ENCODE measurements at places on chromosomes 4 and X.

- no peaks in the 10 kb centered on the region for H3K27me3 ChIP-seq
- no peak overlapping the region for H3K4me3 ChIP-seq
- no peaks in the 10 kb centered on the region for H3K36me3 ChIP-seq
- no peak for DNase-seq
- no peak overlapping the region for H3K27ac ChIP-seq
These were observed 21.7 kb upstream of the GEMIN8 start for GRCh38 chrX:14051416-14051815.

- H3K4me3 ChIP-seq: no peak overlapping the region
- DNase-seq: no peak
- H3K27me3 ChIP-seq: no peaks in the 10 kb centered on the region
- H3K4me1 ChIP-seq: no peaks in the 10 kb centered on the region
- H3K27ac ChIP-seq: no peak overlapping the region
These were observed 1139.7 kb downstream of the PCDH18 start for GRCh38 chr4:136392576-136392975.

DNA sequence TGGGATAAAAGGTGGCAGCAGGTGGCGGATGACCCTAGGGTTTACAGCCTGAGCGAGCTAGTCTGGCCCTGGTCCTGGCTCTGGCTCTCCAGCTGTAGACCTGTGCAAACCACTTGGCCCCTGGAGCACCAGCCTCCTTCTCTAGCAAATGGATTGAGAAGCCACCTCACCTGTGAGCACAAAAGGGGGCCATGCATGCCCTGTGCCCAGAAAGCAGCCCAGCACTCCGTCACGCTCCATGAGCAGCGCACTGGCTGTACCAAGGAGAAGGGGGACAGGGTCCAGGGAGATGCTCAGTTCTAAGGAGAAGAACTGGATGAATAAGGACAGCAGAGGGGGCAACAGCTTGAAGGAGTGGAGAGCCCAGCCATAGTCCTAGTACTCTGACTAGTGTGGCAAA lies 46.9 kb upstream of the C4orf50 start:
- no peak overlapping the region for H3K27ac ChIP-seq
- peaks cover 6% of the 10 kb centered on the region for H3K27me3 ChIP-seq
- no peak for DNase-seq

DNA sequence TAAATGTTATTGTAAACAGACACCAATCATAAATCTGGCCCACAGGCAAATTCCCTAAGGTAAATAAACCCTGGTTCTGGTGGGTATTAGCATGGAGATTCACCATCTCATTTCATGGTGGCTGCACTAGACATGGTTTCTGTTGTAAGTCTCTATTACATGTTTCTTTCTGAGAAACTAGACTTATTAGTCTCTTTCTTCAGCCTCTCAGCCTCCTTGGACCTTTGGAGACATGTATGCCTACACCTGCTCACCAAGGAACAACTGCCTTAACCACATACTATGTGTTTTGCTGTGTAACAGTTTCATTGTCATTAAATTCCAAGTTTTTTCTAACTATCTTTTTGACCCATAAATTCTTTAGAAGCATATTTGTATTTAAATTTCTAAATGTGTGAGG lies 13.1 kb downstream of the DDIT4L start:
- no peaks in the 10 kb centered on the region for H3K27me3 ChIP-seq
- no peaks in the 10 kb centered on the region for H3K36me3 ChIP-seq
- H3K4me3 ChIP-seq: no peak overlapping the region
- DNase-seq: no peak

- no peaks in the 10 kb centered on the region for H3K36me3 ChIP-seq
- no peak for DNase-seq
- H3K27me3 ChIP-seq: no peaks in the 10 kb centered on the region
- H3K27ac ChIP-seq: no peak overlapping the region
These were observed 41.5 kb downstream of the DTHD1 start for GRCh38 chr4:36322921-36323354.

- H3K36me3 ChIP-seq: no peaks in the 10 kb centered on the region
- H3K4me3 ChIP-seq: no peak overlapping the region
- DNase-seq: no peak
- H3K27me3 ChIP-seq: peaks cover 3% of the 10 kb centered on the region
- peaks cover 13% of the 10 kb centered on the region for H3K4me1 ChIP-seq
These were observed 2362.2 kb upstream of the AGA start for GRCh38 chr4:179804440-179804839.

DNA sequence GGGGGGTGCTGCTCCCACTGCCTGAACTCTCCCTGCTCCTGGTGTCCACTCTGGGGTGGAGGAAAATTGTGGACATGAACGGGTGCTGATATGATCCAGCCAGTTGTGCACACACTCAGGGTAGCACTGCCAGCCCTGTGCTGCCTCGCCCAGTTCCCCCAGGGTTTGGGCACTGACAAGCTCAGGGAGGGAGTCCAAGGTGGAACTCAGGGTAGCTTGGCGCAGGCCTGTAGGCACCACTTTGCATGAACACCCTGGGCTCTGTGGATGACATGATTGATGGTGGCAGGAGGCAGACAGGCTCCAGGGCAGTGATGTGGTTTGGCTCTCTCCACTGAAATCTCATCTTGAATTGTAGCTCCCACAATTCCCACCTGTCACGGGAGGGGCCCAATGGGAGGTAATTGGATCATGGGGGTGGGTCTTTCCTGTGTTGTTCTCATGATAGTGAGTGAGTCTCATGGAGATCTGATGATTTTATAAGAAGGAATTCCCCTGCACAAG lies 572.0 kb upstream of the PABPC4L start:
- H3K27ac ChIP-seq: no peak overlapping the region
- DNase-seq: no peak
- no peaks in the 10 kb centered on the region for H3K4me1 ChIP-seq
- no peaks in the 10 kb centered on the region for H3K27me3 ChIP-seq
- H3K36me3 ChIP-seq: no peaks in the 10 kb centered on the region
- H3K4me3 ChIP-seq: no peak overlapping the region

GRCh38 chr4:83574247-83574646 lies 38.3 kb downstream of the GPAT3 start:
- H3K27me3 ChIP-seq: no peaks in the 10 kb centered on the region
- H3K36me3 ChIP-seq: no peaks in the 10 kb centered on the region
- DNase-seq: no peak

DNA sequence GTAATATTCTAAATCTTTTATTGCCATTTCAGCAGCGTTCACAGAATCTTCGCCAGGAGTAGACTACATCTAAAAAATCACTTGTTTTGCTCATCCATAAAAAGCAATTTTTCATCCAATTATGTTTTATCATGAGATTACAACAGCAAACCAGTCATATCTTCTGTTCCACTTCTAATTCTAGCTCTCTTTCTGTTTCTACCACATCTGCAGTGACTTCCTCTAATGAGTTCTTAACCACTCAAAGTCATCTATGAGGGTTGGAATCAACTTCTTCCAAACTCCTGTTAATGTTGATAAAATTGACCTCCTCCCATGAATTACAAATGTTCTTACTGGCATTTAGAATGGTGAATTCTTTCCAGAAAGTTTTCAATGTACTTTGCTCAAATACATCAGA lies 174.4 kb upstream of the BRWD3 start:
- H3K36me3 ChIP-seq: peaks cover 2% of the 10 kb centered on the region
- no peak overlapping the region for H3K4me3 ChIP-seq
- H3K27ac ChIP-seq: no peak overlapping the region

DNA sequence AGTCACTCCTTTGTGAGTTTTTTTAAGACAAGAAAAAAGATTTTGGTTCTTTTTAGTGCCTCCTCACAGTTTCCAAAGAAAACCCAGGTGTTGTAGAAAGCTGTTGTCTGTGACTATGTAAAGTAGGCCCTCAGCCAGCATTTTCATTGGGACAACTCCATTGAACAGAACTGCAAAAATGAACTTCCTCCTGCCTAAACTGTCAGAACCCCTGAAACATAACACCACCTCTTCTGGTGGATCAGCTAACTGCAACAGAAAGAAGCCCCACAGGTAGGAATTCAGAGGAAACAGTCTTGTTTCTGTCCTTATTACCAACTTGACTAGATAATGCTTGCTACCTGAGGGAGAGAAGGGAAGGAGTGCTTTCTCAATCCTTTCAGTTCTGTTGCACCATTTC lies 3.4 kb upstream of the ATP11C start:
- H3K4me3 ChIP-seq: no peak overlapping the region
- no peak overlapping the region for H3K27ac ChIP-seq
- H3K27me3 ChIP-seq: no peaks in the 10 kb centered on the region
- DNase-seq: no peak

DNA sequence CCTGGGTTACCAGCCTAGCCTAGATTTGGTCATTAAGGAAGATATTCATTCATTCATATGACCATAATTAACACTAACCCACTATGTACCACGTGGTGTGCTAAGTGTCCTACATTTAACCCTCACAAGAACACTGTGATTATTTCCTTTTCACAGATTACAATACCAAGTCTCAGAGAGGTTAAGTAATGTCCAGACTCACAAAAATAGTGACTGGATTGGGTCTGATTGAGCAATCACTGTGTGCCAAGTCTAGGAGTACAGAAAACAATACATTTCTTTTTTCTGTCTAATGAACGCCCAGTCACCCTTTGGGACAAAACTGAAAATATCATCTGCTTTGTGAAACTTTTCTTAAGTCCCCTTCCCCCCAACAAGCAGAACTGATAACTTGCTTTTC lies 7.6 kb upstream of the DLG3 start:
- H3K4me1 ChIP-seq: peaks cover 16% of the 10 kb centered on the region
- peaks cover 1% of the 10 kb centered on the region for H3K36me3 ChIP-seq
- peaks cover 20% of the 10 kb centered on the region for H3K27me3 ChIP-seq
- DNase-seq: no peak
- H3K4me3 ChIP-seq: no peak overlapping the region

DNA sequence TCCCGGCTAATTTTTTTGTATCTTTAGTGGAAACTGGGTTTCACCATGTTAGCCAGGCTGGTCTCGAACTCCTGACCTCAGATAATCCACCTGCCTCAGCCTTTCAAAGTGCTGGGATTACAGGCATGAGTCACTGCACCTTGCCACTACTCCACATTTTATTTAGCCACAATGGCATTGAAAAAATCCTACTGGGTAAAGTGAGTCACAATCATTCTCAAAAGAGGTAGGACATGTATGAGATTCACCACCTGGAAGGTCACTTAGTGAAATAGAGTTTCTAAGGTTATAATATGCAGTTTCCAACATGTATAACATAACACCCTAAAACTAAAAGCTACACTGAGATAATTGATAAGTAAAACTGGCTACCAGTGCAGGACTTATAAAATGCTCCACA lies 159.2 kb downstream of the BTC start:
- H3K27me3 ChIP-seq: peaks cover 5% of the 10 kb centered on the region
- peaks cover 1% of the 10 kb centered on the region for H3K4me1 ChIP-seq
- no peak overlapping the region for H3K27ac ChIP-seq
- no peaks in the 10 kb centered on the region for H3K36me3 ChIP-seq
- no peak overlapping the region for H3K4me3 ChIP-seq

DNA sequence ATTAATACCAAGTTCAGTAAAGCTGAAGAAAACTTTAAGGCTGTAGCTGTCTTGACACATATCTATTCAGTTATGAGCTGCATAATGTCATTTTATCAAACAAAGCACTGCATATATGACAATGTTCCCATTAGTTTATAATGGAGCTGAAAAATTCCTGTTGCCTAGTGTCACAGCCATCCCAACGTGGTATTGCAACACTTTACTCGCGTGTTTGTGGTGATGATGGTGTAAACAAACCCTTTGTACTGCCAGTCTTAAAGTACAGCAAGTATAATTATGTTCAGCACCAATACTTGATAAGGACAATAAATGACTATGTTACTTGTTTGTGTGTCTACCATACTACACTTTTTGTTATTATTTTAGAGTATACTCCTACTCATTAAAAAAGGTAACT lies 1415.6 kb upstream of the PCDH7 start:
- no peaks in the 10 kb centered on the region for H3K36me3 ChIP-seq
- no peak overlapping the region for H3K27ac ChIP-seq
- no peaks in the 10 kb centered on the region for H3K27me3 ChIP-seq
- no peak overlapping the region for H3K4me3 ChIP-seq

- H3K4me1 ChIP-seq: no peaks in the 10 kb centered on the region
- no peak overlapping the region for H3K27ac ChIP-seq
- H3K36me3 ChIP-seq: no peaks in the 10 kb centered on the region
- no peak overlapping the region for H3K4me3 ChIP-seq
These were observed 1254.4 kb upstream of the ADGRL3 start for GRCh38 chr4:59945716-59946115.

DNA sequence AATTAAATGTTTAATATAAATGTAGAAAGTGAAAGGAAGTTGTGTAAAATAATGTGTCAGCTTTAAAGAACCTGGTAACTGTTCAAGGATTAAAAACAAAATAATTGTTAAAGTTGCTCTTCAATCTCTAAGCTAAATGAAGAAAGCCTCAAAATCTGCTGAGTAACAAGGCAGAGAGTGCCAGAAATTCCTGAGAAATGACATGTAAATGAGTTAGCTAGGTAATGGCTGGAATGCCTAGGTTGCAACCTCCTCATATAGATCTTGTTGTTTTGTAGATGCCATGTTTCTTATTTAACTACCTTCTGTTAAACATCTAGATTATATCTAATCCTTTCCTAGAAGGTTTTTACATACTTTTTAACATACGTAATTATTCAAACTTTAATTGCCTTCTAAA lies 763.6 kb upstream of the AGA start:
- no peak for DNase-seq
- no peaks in the 10 kb centered on the region for H3K27me3 ChIP-seq
- no peaks in the 10 kb centered on the region for H3K4me1 ChIP-seq
- no peak overlapping the region for H3K4me3 ChIP-seq

- DNase-seq: no peak
- no peak overlapping the region for H3K4me3 ChIP-seq
- H3K36me3 ChIP-seq: no peaks in the 10 kb centered on the region
- H3K27ac ChIP-seq: no peak overlapping the region
These were observed 1.3 kb upstream of the CCKAR start for GRCh38 chr4:26491449-26492170.

- H3K4me1 ChIP-seq: peaks cover 1% of the 10 kb centered on the region
- no peaks in the 10 kb centered on the region for H3K27me3 ChIP-seq
- H3K4me3 ChIP-seq: no peak overlapping the region
- no peak for DNase-seq
- H3K36me3 ChIP-seq: no peaks in the 10 kb centered on the region
These were observed 3.8 kb upstream of the CENPC start for GRCh38 chr4:67549123-67549522.

GRCh38 chr4:36348403-36348938 lies 67.1 kb downstream of the DTHD1 start:
- no peak for DNase-seq
- H3K27ac ChIP-seq: peak overlapping the region; percentile 42
- H3K4me1 ChIP-seq: peaks cover 29% of the 10 kb centered on the region
- no peaks in the 10 kb centered on the region for H3K27me3 ChIP-seq

DNA sequence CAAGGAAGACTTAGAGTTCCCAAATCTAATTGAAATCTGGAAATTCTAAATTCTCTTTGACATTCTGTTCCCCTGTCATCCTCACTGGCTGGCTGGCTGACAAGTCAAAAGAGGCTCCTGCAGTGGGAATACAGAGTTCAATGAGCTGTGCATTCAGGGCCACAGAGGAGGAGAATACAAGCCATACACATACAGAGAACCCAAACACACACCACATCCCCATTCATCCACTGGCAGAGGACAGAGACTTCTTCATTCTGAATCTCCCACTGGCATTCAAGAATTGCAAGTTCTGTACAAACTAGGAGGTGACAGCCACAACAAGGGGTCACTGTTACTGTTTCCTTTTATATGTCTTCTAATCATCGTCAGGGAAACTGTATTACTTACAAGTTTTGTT lies 49.7 kb downstream of the SAT1 start:
- H3K4me3 ChIP-seq: no peak overlapping the region
- H3K27ac ChIP-seq: peak overlapping the region; percentile 46
- peaks cover 1% of the 10 kb centered on the region for H3K36me3 ChIP-seq
- H3K4me1 ChIP-seq: no peaks in the 10 kb centered on the region

Data from progenitor cell of endocrine pancreas (in vitro differentiated cells).